ENCODE measurements at places on chromosomes 7 and 10.
A peak's percentile ranks its signal among the peaks of the same experiment; 100 is the strongest.

- no peaks in the 10 kb centered on the region for H3K4me1 ChIP-seq
- peaks cover 4% of the 10 kb centered on the region for H3K36me3 ChIP-seq
- H3K27me3 ChIP-seq = no peaks in the 10 kb centered on the region
- H3K4me3 ChIP-seq = no peak overlapping the region
These were observed 121.6 kb upstream of the SEMA3C start for GRCh38 chr7:81040496-81040895.

GRCh38 chr10:111473361-111473760, 396.5 kb downstream of the ADRA2A start:
- no peaks in the 10 kb centered on the region for H3K36me3 ChIP-seq
- no peaks in the 10 kb centered on the region for H3K27me3 ChIP-seq
- H3K4me3 ChIP-seq = no peak overlapping the region
- H3K4me1 ChIP-seq = peaks cover 4% of the 10 kb centered on the region

DNA sequence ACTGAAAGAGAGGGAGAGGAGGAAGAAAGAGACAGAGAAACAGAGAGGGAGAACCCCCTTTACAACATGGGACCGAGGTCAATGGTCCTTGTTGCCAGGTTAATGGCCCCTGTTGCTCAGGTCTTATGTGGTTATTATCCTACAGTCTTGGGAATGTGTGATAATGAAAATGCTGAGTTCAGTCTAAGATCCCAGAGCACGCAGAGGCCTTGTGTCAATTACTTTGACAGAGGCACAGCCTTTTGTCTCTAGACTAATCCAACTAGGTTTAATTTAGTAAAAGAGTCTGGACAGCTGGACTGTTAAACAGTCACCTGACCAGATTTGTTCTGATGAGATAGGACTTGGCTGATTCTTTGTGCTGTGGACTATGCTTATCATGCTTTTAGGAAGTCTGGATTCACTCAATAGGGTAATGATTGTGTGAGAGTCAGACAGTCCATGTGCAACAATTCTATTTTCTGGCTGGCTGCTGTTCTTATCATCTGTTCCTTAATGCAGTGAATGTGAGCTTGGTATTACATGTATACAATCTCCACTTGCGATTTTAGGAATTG, 157.4 kb upstream of the MAGI2 start:
- DNase-seq = no peak
- H3K27ac ChIP-seq = peak overlapping the region; percentile 4
- no peak overlapping the region for H3K4me3 ChIP-seq
- no peaks in the 10 kb centered on the region for H3K27me3 ChIP-seq
- no peaks in the 10 kb centered on the region for H3K36me3 ChIP-seq

DNA sequence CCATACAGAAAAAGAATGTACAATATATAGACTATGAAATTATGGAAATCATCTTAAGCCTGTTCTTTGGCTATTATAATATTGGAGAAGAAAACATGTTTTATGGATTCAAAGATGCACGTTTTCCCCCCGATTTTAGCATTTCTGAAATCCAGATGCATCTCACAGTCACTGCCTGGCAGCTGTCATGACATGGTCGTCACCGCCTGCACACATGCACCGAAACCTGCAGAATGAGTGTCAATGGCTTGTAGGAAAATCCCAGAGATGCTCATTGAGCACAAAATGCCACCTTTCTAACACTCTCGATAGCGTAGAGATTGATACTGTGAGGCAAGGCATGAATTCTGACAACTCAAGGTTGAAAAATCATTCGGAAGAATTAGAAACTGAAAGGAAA, 115.5 kb downstream of the TAF3 start:
- H3K27me3 ChIP-seq = peaks cover 1% of the 10 kb centered on the region
- no peaks in the 10 kb centered on the region for H3K36me3 ChIP-seq
- H3K4me3 ChIP-seq = no peak overlapping the region
- no peak overlapping the region for H3K27ac ChIP-seq
- no peak for DNase-seq
- peaks cover 12% of the 10 kb centered on the region for H3K4me1 ChIP-seq

GRCh38 chr7:36440880-36441279, 51.2 kb downstream of the ANLN start:
- no peak overlapping the region for H3K4me3 ChIP-seq
- H3K27me3 ChIP-seq = no peaks in the 10 kb centered on the region
- no peak overlapping the region for H3K27ac ChIP-seq
- DNase-seq = no peak
- H3K4me1 ChIP-seq = no peaks in the 10 kb centered on the region

GRCh38 chr7:112257073-112257472, 50.6 kb downstream of the ZNF277 start:
- peaks cover 13% of the 10 kb centered on the region for H3K4me1 ChIP-seq
- no peaks in the 10 kb centered on the region for H3K36me3 ChIP-seq
- no peak overlapping the region for H3K27ac ChIP-seq
- H3K4me3 ChIP-seq = no peak overlapping the region
- H3K27me3 ChIP-seq = no peaks in the 10 kb centered on the region
- DNase-seq = no peak

DNA sequence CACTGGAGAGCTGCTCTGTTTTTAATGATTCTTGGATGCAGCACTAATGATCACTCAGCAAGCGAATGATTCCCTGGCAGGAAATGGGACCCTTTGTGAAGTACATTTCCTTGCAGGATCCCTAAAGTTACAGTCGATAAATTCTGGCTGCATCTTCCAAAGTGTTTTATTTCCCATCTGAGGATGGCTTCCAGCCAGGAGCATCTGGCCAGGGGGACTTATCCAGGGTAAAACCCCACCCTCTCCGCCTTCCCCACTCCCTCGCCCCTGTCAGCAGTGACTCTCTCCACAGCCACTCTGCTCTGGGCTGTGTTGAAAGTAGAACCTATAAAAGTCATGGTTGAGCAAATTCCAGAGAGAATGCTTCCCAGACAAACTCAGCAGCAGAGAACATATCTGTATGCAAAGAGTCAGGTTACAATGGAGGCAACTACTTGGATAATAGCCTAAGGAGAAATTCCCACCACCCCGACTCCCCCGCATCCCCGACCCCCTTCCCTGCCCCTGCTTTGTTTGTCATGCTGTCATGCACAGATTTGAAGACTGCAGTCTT, 111.0 kb upstream of the ANLN start:
- no peak overlapping the region for H3K27ac ChIP-seq
- peaks cover 35% of the 10 kb centered on the region for H3K4me1 ChIP-seq
- H3K36me3 ChIP-seq = peaks cover 5% of the 10 kb centered on the region
- H3K4me3 ChIP-seq = no peak overlapping the region
- no peak for DNase-seq
- H3K27me3 ChIP-seq = peaks cover 9% of the 10 kb centered on the region

- peak overlapping the region; percentile 53 for H3K4me3 ChIP-seq
- H3K4me1 ChIP-seq = peaks cover 44% of the 10 kb centered on the region
- H3K27me3 ChIP-seq = peaks cover 38% of the 10 kb centered on the region
These were observed 7.2 kb downstream of the DLX5 start for GRCh38 chr7:97017192-97018125.

DNA sequence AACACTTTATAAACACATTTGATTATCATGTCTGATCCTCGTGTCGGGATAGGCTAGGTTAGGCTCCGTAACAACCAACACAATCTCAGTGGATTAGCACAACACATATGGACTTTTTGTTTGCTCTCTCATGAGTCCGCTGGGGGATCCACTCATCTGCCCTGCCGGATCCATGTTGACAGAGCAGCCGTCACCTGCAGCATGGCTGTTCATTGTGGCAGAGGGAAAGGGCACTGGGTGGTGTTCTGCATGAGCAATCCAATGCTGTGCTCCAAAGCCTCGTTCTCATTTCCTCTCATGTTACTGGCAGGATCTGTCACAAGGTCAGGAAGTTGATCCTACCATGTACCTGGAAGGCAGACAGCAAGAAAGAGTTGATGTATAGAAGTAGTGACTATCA, 62.5 kb upstream of the RAPGEF5 start:
- DNase-seq = no peak
- no peak overlapping the region for H3K4me3 ChIP-seq
- H3K27ac ChIP-seq = peak overlapping the region; percentile 79
- H3K36me3 ChIP-seq = no peaks in the 10 kb centered on the region
- H3K4me1 ChIP-seq = peaks cover 29% of the 10 kb centered on the region
- no peaks in the 10 kb centered on the region for H3K27me3 ChIP-seq

DNA sequence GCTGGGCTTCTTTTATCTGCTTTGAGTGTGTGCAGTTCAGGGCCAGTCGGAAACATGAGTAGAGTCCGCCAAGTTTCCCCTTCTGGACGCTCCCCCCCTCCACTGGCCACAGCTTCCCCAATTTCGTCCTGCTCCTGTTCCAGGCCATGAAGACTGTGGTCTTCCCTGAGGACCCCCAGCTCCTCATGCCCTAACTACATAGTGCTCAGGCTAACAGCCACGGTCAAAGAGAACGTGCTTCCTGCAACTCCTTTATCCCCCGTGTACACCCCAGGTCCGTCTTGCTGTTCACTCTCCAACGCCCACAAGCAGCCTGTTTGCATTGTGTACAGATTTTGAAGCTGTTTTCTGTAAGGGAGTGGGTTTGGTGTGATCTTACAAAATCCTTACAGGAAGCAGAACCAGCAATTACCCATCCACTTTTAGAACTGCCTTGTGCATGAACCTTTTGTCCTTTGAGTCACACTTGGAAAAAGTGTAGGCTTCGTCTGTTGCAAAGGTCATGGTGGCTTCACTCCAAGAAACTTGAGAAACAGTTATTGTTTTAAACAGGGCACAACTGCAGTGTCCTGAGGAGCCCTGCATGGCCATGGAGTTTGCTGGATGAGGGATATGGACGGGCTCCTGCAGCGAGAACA, 77.0 kb upstream of the FAM20C start:
- H3K4me1 ChIP-seq = peaks cover 4% of the 10 kb centered on the region
- peaks cover 7% of the 10 kb centered on the region for H3K36me3 ChIP-seq
- no peak overlapping the region for H3K4me3 ChIP-seq
- no peak for DNase-seq

DNA sequence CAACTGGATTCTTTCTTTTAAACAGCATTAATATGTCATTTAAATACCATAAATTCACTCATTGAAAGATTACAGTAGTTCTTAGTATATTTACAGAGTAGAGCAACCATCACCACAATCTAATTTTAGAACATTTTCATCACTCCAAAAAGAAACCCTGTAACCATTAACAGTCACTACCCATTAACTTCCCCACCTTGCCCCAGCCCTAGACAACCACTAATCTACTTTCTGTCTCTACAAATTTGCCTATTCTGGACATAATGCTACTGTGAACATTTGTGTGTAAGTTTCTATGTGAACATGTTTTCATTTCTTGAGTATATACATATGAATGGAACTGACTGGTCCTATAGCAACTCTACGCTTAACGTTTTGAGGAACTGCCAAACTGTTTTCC, 42.4 kb downstream of the P4HA1 start:
- no peak overlapping the region for H3K4me3 ChIP-seq
- H3K27ac ChIP-seq = no peak overlapping the region
- no peak for DNase-seq

DNA sequence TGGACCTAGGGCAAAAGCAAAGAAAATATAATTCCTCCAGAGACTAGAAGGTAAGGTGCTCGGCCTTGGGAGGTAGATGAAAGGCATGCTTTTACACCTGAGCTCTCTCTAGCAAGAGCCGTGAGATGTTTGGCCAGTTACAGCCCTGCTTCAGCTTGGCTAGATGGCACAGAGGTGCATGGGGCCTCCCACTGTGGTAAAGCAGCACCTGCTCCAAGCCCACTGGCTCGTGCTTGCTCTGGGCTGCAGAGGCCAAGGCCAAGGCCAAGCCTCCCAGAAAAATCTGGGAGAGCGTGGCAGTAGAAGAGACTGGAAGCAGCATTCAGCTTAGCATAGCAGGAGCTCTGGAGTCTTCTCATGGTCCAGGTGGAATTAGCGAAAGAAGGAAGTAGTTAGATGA, 31.0 kb upstream of the OPALIN start:
- H3K4me3 ChIP-seq = no peak overlapping the region
- no peak overlapping the region for H3K27ac ChIP-seq
- H3K4me1 ChIP-seq = no peaks in the 10 kb centered on the region
- DNase-seq = no peak
- peaks cover 2% of the 10 kb centered on the region for H3K27me3 ChIP-seq

DNA sequence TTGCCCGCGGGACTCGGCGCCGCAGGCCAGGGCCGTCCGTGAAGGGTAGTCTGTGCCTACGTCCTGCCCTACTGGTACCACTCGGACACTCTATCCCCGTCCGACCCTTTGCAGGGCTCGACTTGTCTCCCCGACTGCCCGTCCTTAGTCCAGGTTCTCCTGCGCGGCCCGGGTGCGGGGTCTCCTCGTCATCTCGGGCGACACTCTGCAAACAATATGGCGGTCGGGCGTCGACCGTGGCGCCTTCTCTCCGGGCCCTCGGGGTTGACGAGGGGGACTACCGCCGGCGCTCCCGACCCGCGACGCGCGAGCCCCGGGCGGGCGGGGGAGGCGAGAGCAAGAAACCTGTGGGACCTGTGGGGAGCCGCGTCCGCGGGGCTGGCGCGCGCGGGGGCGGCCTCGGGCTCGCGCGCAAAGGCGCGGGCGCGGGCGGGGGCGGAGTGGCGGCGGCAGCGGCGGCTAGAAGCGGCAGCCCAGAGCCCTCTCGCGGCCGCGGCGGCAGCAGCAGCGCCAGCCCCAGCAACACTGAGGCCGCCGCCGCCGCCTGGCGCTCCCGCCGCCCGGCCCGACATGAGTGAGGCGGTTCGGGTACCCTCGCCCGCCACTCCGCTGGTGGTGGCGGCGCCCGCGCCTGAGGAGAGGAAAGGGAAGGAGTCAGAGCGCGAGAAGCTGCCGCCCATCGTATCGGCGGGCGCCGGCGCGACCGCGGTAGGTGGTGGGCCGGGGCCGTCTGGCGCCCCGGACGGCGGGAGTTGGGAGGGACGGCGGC, at the start of gene HECTD2:
TSS of gene HECTD2 (plus strand) at position 476 of the 769 bp plus-strand sequence. CDS start at position 571, 95 bp downstream.
- H3K27ac ChIP-seq = peak within 1 kb of the TSS; percentile 100
- peaks cover 6% of the 10 kb centered on the region for H3K36me3 ChIP-seq
- H3K4me1 ChIP-seq = peaks cover 23% of the 10 kb centered on the region
- DNase-seq = peak; percentile 84
- peaks cover 7% of the 10 kb centered on the region for H3K27me3 ChIP-seq

GRCh38 chr7:155470686-155471638, 13.0 kb downstream of the EN2 start:
- H3K27me3 ChIP-seq = peaks cover 28% of the 10 kb centered on the region
- no peak for DNase-seq

GRCh38 chr7:2201128-2201527, 31.6 kb downstream of the MAD1L1 start:
- H3K4me1 ChIP-seq = no peaks in the 10 kb centered on the region
- H3K4me3 ChIP-seq = no peak overlapping the region
- peaks cover 22% of the 10 kb centered on the region for H3K36me3 ChIP-seq
- DNase-seq = no peak

- H3K4me3 ChIP-seq = no peak overlapping the region
- DNase-seq = no peak
- H3K27me3 ChIP-seq = peaks cover 3% of the 10 kb centered on the region
These were observed 31.1 kb downstream of the NET1 start for GRCh38 chr10:5443429-5443828.

DNA sequence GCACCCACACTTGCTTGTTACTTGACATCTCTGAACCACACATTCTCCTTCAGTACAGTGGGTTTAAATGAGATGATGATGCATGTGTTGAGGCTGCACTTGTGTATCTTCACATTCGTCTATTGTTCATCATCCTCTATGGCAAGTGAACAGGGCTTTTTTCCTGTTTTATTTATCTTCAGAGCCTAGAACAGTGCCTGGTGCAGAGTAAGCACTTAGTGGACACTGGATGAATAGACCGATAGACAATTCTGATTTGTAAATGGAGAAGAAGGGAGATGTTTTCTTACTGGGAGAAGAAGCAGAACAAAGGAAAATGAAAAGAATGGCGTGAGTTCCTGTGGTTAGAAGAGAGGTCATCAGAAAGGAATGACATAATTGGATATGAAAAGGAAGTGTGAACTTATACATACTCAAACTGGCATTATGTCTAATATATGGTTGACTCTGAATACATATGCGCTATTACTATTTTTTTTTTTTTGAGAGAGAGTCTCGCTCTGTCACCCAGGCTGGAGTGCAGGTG, 99.7 kb downstream of the AVL9 start:
- no peaks in the 10 kb centered on the region for H3K4me1 ChIP-seq
- peaks cover 11% of the 10 kb centered on the region for H3K27me3 ChIP-seq
- H3K36me3 ChIP-seq = peaks cover 19% of the 10 kb centered on the region
- no peak for DNase-seq
- H3K27ac ChIP-seq = no peak overlapping the region

All from endothelial cell (in vitro differentiated cells).